ENCODE measurements at places on chromosomes 7 and 10.

DNA sequence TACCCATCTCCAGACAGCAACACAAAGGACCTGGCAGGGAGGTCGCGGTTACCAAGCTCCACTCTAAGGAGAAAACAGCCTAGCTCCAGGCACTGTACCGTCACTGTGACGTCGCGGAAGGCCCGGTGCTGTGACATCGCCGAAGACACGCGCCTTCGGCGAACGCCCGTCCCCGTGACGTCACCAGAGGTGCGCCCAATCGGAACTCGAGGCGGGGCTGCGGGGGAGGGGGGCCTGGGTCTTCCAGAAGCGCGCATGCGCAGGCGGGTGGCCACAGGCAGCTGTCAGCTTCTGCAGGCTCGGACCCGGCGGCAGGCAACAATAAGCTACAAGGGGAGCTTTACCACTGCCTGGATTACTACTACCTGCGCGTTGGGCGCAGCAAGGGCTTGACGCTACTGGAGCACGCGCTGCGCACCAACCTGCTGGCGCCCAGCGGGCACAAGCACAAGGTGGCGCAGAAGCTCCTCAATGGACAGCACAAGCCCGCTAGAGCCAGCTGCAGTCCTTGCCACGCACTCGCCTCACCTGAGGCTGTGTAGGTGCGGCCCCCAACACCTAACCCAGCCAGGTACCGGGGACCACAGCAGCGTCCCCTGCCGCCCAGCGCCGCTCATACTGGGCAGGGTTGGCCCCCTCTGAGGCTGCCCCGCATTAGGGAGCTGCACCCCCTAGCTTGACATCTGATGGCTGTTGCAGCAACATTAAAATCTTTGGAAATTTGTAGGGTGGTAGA, 208.4 kb downstream of the TPST1 start:
- DNase-seq = peak; percentile 88

DNA sequence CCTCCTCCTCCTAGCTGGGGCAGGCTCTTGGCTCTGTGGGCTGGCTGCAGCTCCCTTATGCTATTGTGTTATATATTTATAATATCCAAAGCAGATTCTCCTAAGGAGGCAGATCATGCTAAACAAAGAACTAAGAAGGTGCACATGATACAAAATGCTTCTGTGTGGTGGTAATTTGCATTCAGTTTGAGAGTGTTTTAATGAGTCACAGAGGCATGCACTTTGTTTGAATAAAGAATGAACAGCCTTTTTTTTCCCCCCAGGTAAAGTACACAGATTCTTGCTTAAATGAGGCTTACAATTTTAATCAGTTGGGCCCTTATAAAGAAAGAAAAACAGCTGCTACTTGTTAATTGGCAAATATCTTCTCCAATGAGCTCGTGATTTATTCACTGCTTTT, 95.0 kb downstream of the FANK1 start:
- no peak for DNase-seq

DNA sequence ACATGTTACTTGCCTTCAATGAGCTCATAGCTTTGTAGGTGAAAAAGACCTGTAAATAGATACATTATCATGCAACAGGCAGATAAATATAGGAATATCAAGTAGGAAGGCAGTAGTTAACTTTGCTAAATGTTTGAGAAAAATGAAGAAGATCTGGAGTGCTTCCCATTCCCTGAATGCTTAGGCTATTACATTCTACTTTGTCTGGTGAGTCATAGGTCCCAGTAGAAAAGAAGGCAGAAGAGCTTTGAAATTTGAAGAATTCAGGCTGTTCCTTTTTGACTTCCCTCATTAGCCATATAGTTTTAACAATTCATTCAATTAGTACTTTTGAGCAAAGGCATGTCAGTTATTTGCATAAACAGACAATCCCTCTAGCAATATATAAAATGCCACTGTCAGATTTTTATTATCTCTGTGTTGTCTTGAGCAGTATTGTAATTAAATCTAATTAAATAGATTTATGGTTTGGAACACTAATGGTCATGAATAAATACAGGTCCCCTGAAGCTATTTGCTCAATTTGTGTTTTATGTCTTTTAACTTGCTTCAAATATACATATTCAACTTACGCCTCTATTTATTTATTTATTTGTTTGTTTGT, 875.0 kb downstream of the REEP3 start:
- DNase-seq = no peak

GRCh38 chr10:101446947-101447346, 93.0 kb downstream of the BTRC start:
- DNase-seq = no peak

GRCh38 chr10:78726171-78726570, 342.6 kb upstream of the ZMIZ1 start:
- no peak for DNase-seq

GRCh38 chr7:41754046-41754445, 51.2 kb upstream of the INHBA start:
- DNase-seq = no peak
